ENCODE measurements at places on chromosomes 11 and 22.

- no peak for DNase-seq
Measured at GRCh38 chr11:14969901-14970323, 2.2 kb downstream of the CALCA start.

- DNase-seq, result no peak
Measured at GRCh38 chr22:39959640-39960447, at the start of gene TMA7B. Gene TMA7B (plus strand): TSS chr22:39960397. CDS start chr22:39964375, 3,978 bp downstream.

DNA sequence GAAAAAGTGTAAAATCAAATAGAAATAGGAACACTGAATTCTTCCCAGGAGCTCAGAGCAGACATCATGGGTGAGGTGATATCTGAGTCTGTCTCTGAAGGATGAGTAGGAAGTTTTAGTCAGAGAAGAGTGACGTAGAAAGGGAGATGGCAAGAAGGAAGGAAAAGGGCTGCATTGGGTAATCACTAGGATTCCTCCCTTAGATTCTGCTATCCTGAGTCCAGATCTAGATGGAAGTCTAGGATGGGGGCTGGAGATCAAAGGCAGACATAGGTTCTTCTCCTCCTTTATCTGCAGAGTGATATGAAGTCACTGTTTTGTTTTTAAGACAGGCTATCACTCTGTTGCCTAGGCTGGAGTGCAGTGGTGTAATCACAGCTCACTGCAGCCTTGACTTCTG lies 30.4 kb downstream of the POU2F3 start:
- no peak for DNase-seq

- no peak for DNase-seq
Measured at GRCh38 chr11:118661425-118662301, 17.8 kb downstream of the TREH start.
